Lower lobe of right lung (tissue), 2 donors: ENCODE measurements at places on chromosomes 4 and X. TPM values are rescaled to one million over a fixed set of nuclear protein-coding genes. Genes with fewer than 3 reads are reported as not detected.
A peak's percentile ranks its signal among the peaks of the same experiment; 100 is the strongest.

Gene NKX6-1
- total RNA-seq, result not detected

Gene LEF1
- total RNA-seq, result 4.3 TPM

Gene EDNRA
- total RNA-seq, result 25.7 TPM

Gene MAGED4B
- 6.4 TPM for total RNA-seq

DNA sequence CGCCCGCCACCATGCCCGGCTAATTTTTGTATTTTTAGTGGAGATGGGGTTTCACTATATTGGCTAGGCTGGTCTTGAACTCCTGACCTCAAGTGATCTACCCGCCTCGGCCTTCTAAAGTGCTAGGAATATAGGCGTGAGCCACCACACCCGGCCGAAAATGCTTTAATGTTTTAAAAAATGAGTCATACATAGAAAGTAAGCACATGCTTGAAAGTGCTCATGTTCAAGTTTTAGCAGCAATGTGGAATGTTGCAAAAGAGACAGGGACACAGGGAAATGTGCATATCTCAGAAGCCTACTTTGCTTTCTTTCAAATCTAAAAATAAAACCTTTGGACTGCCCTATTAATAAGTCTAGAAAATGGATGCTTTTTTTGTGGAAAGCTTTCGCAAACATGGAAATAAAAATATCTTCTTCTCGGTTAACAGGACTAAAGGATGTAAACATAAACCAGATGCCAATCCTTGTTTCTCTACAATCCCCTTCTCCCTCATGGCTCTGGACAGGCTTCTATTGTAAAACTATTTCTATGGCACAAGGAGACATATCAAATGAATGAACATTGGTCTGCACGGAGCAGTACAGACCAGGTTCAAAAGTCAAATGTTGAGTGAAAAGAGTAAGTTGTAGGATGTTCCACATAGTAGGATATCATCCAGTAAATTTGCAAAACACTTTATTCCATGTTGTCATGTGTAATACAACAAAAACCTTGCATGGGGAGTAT is 15.0 kb downstream of the MECP2 start:
- no peak for DNase-seq

DNA sequence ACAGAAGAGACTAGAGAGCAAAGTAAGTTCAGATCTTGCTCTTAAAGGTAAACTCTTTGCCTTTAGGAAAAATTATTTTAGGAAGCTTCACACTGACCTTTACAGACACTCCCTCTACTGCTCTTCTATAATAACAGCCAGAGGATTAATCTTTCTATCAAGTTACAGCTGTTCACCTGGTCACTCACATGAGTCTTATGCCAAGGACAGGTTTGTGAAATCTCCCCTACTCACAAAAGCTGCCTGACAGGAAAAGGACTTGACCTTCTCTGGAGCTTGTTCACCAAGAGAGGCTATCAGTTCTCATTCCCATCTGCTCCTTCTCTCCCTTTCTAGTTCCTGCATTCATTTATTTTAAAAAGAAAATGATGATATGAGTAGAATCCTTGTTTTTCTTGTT is 117.3 kb downstream of the C4orf51 start:
- DNase-seq, result no peak

- DNase-seq, result peak; percentile 72
Measured at GRCh38 chrX:34656842-34657725, at the start of gene TMEM47. TMEM47 (minus strand) TSS chrX:34657285; CDS start chrX:34657029, 256 bp downstream.

- DNase-seq, result no peak
Measured at GRCh38 chr4:80125252-80126177, 52.5 kb upstream of the ANTXR2 start.

Gene HSFX2
- total RNA-seq, result not detected

Gene DCHS2
- total RNA-seq, result 0.53 TPM

Gene GPR82
- 0.65 TPM for total RNA-seq

- DNase-seq, result no peak
Measured at GRCh38 chrX:15055146-15055930, 182.1 kb downstream of the MOSPD2 start.

DNA sequence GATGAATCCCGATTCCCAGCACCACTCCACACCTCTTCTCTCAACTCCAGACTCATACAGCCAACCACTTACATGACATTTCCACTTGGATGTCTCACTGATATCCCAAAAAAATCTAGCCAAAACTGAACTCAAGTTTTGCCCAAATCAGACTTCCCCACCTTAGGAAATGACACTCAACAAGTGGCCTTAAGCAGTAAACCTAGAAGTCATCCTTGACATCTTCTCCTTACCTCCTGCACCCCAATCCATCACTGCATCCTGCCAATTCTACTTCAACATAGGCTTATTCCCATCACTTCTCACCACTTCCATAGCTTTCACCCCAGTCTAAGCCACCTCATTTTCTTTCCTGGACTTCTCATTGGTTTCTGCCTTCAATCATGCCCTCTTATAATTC is 39.1 kb downstream of the PRPS1 start:
- DNase-seq, result no peak

GRCh38 chrX:125404667-125405160 is 85.0 kb downstream of the TEX13C start:
- DNase-seq, result no peak

Gene CXXC4
- 1.9 TPM for total RNA-seq

Gene PAGE4
- not detected for total RNA-seq

Gene BST1
- 17.8 TPM for total RNA-seq

DNA sequence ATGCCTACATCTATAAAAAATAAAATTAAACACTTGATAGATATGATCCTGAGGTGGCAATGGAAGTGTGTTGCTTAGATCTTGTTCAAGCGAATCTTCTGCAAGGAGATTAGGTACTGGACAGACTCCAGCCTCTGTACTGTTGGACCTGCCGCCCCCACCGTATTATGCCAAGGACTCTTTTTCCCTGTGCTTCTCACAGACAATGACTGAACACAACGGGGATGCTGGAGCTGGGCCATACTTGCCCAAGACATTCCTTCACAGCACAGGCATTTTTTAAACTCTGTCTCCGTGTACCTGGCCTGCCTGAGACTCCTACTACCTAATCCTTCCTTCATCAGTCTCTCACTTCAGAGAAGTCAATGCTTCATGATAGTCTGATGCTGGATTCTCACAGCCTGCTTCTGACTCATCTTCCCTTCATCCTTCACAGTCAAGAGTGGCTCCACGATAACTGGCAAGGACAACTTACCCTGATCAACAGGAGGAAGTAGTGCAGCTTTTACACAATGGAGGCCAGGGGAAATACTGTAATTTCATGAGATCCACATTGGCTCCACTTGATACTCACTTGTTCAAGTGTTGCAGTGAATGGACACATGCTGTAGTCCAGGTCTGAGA is 754.6 kb upstream of the AGA start:
- no peak for DNase-seq

GRCh38 chrX:70488856-70489255 is 44.2 kb downstream of the DLG3 start:
- no peak for DNase-seq

- DNase-seq, result no peak
Measured at GRCh38 chrX:66050140-66050569, 10.3 kb upstream of the VSIG4 start.

DNA sequence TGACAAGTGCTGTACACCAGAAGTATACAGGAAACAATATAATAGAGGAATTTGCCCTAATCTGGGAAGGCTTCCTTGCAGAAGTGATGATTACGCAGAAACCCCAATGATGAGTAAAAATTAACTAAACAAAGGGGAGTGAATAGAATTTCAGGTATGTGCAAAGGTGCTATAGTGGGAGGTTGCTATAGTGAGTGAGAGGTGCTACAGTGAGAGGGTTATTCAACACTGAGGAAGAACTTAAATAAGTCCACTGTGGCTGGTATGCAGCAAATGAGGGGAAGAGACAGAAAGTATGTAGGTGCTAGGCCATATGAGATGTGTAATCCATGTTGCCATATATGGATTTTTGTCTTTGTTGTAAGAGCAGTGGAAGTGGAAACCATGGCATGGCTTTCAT is 69.5 kb downstream of the TRIM2 start:
- DNase-seq, result no peak

Gene UGT2A3
- not detected for total RNA-seq

- DNase-seq, result no peak
Measured at GRCh38 chr4:106851726-106852125, 184.4 kb downstream of the DKK2 start.

DNA sequence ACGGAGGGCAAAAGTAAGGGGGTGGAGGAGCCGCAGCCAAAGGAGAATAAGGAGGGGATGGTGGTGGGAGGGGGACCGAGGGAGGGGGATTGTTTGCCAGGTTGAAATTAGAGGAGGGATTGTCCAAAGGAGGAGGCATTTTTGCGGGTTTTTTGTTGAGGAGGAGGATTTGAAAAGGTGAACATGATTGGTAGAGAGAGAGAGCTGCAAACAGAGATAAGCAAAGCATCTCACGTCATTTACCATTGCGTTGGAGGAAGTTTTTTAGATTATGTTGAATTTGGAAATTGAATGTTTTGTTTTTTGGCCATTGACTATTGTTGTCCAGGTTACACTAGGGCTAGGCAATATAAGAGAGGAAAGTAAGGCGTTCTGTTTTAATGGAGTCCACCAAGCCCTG is 54.5 kb upstream of the ABCB7 start:
- DNase-seq, result no peak

DNA sequence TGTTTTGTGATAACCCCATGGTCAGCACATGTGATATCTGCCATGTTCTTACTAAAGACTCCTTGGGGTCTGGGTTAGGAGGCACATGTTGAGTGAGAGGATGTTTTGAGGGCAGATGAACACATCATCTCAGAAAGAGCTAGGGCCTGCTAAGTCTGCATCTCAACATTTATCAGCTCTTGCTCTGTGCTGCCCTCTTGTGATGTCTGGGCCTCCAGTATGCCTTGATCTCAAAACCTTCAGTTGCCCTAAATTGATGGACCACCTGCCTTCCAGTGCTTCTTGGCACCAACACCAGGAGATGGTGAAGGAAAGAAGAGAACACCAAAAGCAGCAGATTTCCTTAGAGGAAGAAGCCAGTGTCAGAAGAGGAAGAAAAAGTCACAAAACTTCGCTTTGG is 22.5 kb downstream of the MID1 start:
- no peak for DNase-seq

- peak; percentile 54 for DNase-seq
Measured at GRCh38 chrX:47831788-47832187, 4.9 kb upstream of the ZNF81 start.

DNA sequence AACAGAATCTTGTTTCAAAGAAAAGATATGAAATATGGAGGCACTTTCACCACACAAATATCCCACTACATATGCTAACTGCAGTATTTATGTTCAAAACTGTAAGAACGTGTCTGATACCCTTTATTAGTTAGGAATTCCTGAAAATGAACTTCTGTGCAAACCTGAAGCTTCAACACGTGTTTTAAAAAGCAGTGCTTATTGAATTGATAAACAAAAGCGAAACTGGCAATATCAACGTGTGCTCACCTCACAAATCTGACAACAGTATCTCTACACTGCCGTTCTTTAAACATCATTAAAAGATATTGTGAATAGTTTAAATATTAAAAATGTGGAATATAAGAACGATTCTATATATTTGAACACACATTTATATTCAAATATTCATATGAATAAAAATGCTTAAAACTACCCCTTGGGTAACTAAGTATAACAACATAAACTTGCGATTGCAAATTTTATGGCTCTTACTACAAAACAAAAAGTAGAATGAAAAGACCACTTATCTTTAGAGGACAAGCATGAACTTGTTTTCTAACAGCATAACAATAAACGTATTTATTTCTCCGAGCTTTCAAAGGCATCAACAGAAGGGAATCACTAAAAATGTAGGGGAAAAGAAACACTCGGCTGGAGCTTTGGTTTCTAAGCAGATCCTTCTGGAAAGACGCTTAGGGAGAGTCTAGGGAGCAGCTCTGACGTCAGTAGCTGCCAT is at the start of gene LRP2BP:
Gene LRP2BP, minus strand, starts transcription at position 687 of the 718 bp plus-strand sequence. CDS start 17,738 bp downstream, outside the sequence.
- DNase-seq, result no peak

DNA sequence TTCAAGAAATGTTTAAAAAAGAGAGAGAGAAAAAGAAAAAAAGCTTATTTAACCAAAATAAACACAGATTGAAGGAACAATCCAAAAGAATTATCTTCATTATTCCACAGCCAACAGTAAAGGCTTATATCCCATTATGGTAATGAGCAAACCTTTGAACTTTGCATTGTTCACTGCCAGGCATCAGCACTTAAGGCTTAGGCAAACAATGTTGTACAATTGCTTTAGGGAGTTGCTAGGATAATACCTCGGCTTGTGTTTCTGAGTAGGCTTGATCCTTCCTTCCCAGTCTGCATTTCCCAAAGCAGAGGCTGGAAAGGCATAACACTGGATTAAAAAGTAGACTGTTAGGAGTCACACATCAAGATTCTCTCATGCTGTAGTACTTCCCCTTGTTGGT is 352.7 kb upstream of the IGFBP7 start:
- no peak for DNase-seq

- DNase-seq, result no peak
Measured at GRCh38 chr4:89712827-89713226, 124.1 kb downstream of the SNCA start.

Gene FBXW7
- 39.6 TPM for total RNA-seq

GRCh38 chr4:103451341-103451740 is 253.2 kb upstream of the CENPE start:
- DNase-seq, result no peak

Gene TCEAL2
- 1.9 TPM for total RNA-seq

DNA sequence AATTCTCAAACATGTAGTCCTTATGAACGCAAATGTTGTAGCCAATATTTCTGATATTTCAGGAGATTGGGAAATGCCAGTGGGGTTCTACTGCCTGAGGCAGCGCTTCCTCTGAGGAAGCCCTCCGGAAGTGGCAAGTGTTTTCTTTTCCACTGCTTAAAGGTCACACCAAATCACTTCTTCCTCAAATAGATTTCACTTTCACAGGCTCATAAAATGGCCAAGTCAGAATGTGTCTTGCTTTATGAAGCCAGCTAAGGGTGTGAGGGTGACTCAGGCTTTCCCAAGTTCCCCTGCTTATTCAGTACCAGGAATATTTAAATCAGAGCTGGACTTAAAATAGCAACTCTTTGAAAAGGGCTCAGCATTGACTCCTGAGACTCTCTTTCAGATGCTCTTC is 514.2 kb upstream of the DIPK2B start:
- DNase-seq, result no peak

- DNase-seq, result no peak
Measured at GRCh38 chr4:17698116-17698515, 83.3 kb downstream of the FAM184B start.

Gene RNF175
- total RNA-seq, result 0.12 TPM

Gene SPIN2A
- 0.74 TPM for total RNA-seq

DNA sequence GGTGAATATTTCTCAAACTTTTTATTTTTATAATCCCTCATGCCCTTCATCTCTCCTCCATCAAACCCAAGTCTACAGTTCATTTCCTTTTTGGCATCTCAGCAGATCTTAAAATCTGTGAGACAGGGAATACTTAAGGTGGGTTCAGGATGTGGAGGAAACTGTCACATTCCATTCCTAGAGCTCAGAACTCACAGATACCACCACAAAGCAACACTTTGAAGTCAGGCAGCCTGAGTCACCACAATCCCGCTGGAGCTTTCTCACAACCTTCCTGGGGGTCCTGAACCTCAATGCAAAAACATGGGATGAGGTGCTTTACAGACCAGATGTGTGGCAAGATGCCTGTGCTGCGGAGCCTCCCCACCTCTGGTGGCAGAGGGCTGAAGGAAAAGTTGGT is 63.2 kb downstream of the HHIP start:
- DNase-seq, result no peak
